A673 (cell line): ENCODE measurements at places on chromosomes 3 and 15. TPM values are rescaled to one million over a fixed set of nuclear protein-coding genes. Genes with fewer than 3 reads are reported as not detected.

GRCh38 chr3:10707400-10708215 lies 108.4 kb upstream of the SLC6A11 start:
- DNase-seq = no peak
- no peak overlapping the region for H3K27ac ChIP-seq
- no peaks in the 10 kb centered on the region for H3K36me3 ChIP-seq
- H3K4me3 ChIP-seq = no peak overlapping the region
- H3K27me3 ChIP-seq = peaks cover 62% of the 10 kb centered on the region

DNA sequence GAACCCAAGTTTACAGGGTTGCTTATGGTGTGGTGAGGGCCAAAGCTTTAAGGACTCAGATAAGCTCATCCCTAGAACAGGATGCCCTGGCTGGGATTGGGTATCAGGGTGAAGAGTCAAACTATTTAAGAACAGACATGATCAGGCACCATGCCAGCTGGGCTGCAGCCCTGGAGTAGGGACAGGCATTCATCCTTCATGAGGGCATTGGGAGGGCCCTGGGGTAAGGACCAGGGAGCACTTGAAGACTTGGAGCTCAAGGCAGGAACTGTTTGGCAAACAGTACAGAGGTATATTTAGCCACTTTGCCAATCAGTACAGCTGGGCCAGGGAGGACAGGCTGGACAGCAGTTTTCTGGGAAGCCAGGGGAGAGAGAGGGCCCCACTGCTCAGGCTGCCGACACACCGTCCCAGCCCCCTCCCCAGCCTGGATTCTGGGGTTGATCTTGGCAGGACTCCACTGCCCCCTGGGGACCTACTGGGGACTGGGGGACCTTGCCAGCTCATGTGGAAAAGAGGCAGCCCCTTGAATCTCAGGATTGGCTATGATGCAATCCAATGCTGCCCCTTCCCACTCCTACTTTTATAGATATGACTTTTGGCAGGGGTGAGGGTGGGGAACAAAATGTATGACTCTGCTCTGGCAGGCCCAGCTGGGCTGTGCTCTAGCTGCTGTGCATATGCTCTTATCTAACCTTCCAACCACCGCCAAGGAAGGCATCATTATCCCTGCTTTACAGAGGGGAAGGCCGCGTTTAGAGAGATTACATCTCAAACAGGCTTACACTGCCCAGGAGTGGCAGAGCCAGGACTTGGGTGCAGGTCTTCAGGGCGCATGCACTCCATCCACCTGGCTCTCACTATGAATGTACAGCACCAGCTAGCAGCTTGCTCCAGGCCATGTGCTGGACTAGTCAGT lies 2.3 kb downstream of the PLA2G4E start:
- H3K4me3 ChIP-seq = no peak overlapping the region
- H3K27me3 ChIP-seq = no peaks in the 10 kb centered on the region
- DNase-seq = no peak

- no peak overlapping the region for H3K4me3 ChIP-seq
- DNase-seq = no peak
- no peak overlapping the region for H3K27ac ChIP-seq
Observed at GRCh38 chr3:13300546-13301285, 119.4 kb downstream of the NUP210 start.

DNA sequence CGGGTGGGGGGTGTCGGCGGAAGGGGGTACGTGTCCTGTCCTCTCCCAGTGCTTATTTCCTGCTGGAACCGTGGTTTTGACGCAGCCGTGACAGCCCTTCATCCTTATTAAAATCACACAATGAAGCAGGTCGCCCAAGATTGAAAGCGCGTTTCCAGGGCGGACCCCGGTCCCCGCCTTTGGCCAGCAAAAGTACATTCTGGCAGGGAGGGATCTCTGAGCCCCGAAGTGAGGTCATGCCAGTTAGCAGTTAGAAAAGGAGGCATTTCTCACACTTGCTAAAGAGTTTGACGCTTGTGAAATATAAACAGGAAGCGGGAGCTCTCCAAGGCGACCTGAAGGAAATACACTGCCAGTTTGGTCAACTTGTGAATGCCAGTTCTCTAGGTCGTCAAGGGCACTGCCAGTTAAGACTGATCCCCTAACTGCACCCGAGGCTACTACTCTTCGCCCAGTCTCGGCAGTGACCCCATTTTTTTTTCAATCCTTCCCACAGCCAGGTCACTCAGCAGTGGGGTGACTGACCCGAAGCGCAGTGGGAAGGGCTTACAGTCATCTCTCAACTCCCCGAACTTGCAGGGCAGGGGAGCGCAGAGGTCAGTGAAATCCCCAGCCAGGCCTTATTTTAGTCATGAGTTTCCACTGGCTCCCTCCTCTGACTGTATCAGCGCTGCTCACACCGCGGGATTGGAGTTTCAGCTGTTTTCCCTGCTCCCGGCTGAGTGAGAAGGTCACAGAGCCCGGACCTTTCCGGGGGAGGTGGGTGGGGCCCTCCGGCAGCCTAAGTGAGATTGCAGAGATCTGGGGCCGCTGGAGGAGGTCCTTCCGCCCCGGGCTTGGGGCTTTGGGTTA lies 2.0 kb upstream of the BHLHE40 start:
- DNase-seq = no peak
- H3K4me3 ChIP-seq = peak overlapping the region; percentile 63
- H3K4me1 ChIP-seq = peaks cover 29% of the 10 kb centered on the region
- no peak overlapping the region for H3K27ac ChIP-seq
- H3K36me3 ChIP-seq = no peaks in the 10 kb centered on the region

DNA sequence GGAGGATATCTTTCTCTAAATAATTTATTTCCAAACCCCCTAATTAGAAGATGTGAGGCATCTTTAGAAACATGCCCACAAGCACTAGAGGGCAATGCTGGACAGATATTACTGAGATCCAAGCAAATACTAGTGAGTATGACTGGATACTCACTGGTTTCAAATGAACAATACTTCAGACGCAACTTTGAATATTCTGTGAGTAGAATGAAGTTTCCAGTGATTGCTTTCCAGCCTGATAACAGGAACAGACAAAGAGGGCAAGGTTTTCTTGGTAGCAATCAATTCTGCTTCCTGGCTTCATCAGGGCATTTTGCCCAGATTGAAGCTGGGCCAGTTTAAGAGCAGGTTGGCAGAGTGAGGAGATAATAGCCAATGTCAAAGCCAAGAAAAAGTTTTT lies 442.6 kb upstream of the PDZRN3 start:
- no peak overlapping the region for H3K4me3 ChIP-seq
- H3K4me1 ChIP-seq = no peaks in the 10 kb centered on the region
- no peaks in the 10 kb centered on the region for H3K36me3 ChIP-seq
- H3K27ac ChIP-seq = no peak overlapping the region
- peak; percentile 7 for DNase-seq

GRCh38 chr15:25849157-25849921 lies 13.8 kb downstream of the ATP10A start:
- H3K27ac ChIP-seq = no peak overlapping the region
- H3K4me3 ChIP-seq = no peak overlapping the region
- H3K27me3 ChIP-seq = no peaks in the 10 kb centered on the region
- no peaks in the 10 kb centered on the region for H3K4me1 ChIP-seq

DNA sequence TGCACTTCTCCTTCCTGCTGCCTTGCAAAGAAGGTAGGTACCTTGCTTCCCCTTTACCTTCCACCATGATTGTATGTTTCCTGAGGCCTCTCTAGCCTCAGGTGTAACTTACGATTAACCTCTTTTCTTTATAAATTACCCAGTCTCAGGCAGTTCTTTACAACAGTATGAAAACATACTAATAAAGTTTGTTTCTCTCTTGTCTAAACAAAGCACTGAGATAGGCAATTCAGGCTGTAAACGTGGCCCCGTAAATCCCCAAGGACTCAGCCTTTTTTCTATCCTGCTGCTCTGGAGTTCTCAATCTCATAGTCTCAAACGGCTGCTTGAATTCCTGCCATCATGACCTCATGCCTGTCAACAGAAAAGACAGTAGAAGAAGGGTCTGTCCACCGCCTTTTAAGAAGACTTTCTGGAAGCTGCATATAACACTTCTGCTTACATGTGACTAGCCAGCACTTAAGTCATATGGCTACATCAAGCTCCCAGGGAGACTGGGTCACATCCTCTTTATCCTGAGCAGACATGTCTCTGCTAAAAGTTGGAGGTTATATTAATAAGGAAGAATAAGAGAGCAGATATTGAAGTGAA lies 257.8 kb downstream of the EBLN2 start:
- H3K36me3 ChIP-seq = no peaks in the 10 kb centered on the region
- no peak overlapping the region for H3K27ac ChIP-seq
- no peaks in the 10 kb centered on the region for H3K4me1 ChIP-seq
- DNase-seq = no peak
- no peaks in the 10 kb centered on the region for H3K27me3 ChIP-seq

- no peak overlapping the region for H3K4me3 ChIP-seq
- H3K27ac ChIP-seq = no peak overlapping the region
- H3K27me3 ChIP-seq = no peaks in the 10 kb centered on the region
- no peaks in the 10 kb centered on the region for H3K4me1 ChIP-seq
Observed at GRCh38 chr15:100170291-100171210, 171.2 kb downstream of the ADAMTS17 start.

GRCh38 chr3:40167958-40168357 lies 141.5 kb upstream of the EIF1B start:
- no peak overlapping the region for H3K4me3 ChIP-seq
- no peaks in the 10 kb centered on the region for H3K36me3 ChIP-seq
- DNase-seq = no peak
- H3K27ac ChIP-seq = no peak overlapping the region
- no peaks in the 10 kb centered on the region for H3K4me1 ChIP-seq
- no peaks in the 10 kb centered on the region for H3K27me3 ChIP-seq

GRCh38 chr3:197392961-197393360 lies 94.5 kb upstream of the DLG1 start:
- H3K4me3 ChIP-seq = no peak overlapping the region
- H3K4me1 ChIP-seq = no peaks in the 10 kb centered on the region
- H3K27me3 ChIP-seq = peaks cover 28% of the 10 kb centered on the region
- no peak overlapping the region for H3K27ac ChIP-seq
- DNase-seq = no peak

GRCh38 chr15:46714950-46715349 lies 1002.4 kb upstream of the SEMA6D start:
- no peaks in the 10 kb centered on the region for H3K27me3 ChIP-seq
- H3K4me3 ChIP-seq = no peak overlapping the region
- H3K36me3 ChIP-seq = no peaks in the 10 kb centered on the region

DNA sequence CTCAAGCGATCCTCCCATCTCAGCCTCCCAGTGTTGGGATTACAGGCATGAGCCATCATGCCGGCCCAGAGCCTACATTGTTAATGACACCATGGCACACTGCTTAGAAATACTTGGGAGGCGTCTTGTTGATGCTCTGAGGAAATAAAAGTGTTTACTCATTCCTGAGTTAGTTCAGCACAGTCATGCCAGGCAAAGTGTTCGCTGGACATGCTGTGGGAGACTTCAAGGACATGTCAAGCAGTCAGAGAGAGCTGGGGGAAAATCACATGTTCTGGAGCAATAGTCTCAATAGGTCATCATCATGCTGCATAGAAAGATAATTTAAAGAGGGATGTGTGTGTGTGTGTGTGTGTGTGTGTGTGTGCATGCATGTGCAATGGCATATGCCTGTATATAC lies 37.5 kb downstream of the TTC23 start:
- DNase-seq = no peak
- H3K27me3 ChIP-seq = no peaks in the 10 kb centered on the region
- no peaks in the 10 kb centered on the region for H3K36me3 ChIP-seq
- no peak overlapping the region for H3K4me3 ChIP-seq
- H3K27ac ChIP-seq = no peak overlapping the region

GRCh38 chr3:38147421-38147820 lies 9.0 kb downstream of the MYD88 start:
- no peak overlapping the region for H3K4me3 ChIP-seq
- no peaks in the 10 kb centered on the region for H3K4me1 ChIP-seq
- no peaks in the 10 kb centered on the region for H3K36me3 ChIP-seq
- no peak for DNase-seq
- H3K27ac ChIP-seq = no peak overlapping the region

- no peak overlapping the region for H3K4me3 ChIP-seq
- H3K4me1 ChIP-seq = no peaks in the 10 kb centered on the region
Observed at GRCh38 chr15:49989498-49989897, 129.5 kb downstream of the ATP8B4 start.

- peaks cover 5% of the 10 kb centered on the region for H3K36me3 ChIP-seq
- no peaks in the 10 kb centered on the region for H3K4me1 ChIP-seq
- DNase-seq = no peak
- no peaks in the 10 kb centered on the region for H3K27me3 ChIP-seq
- H3K27ac ChIP-seq = no peak overlapping the region
Observed at GRCh38 chr15:43094416-43095030, 11.3 kb downstream of the UBR1 start.

GRCh38 chr3:23106666-23107065 lies 96.5 kb upstream of the UBE2E2 start:
- H3K27me3 ChIP-seq = no peaks in the 10 kb centered on the region
- no peak overlapping the region for H3K4me3 ChIP-seq
- no peak overlapping the region for H3K27ac ChIP-seq
- no peak for DNase-seq

GRCh38 chr3:74537164-74537563 lies 77.3 kb downstream of the CNTN3 start:
- H3K36me3 ChIP-seq = no peaks in the 10 kb centered on the region
- no peak overlapping the region for H3K27ac ChIP-seq
- H3K27me3 ChIP-seq = no peaks in the 10 kb centered on the region

- no peaks in the 10 kb centered on the region for H3K27me3 ChIP-seq
- H3K36me3 ChIP-seq = no peaks in the 10 kb centered on the region
- H3K4me3 ChIP-seq = no peak overlapping the region
- H3K27ac ChIP-seq = no peak overlapping the region
- peaks cover 5% of the 10 kb centered on the region for H3K4me1 ChIP-seq
Observed at GRCh38 chr3:65893631-65894030, 145.1 kb downstream of the MAGI1 start.

- no peak overlapping the region for H3K4me3 ChIP-seq
- no peaks in the 10 kb centered on the region for H3K27me3 ChIP-seq
- no peak overlapping the region for H3K27ac ChIP-seq
- no peak for DNase-seq
- no peaks in the 10 kb centered on the region for H3K4me1 ChIP-seq
Observed at GRCh38 chr3:48356419-48356818, 15.6 kb upstream of the FBXW12 start.

GRCh38 chr3:70811880-70812279 lies 499.4 kb upstream of the MDFIC2 start:
- no peak overlapping the region for H3K27ac ChIP-seq
- no peaks in the 10 kb centered on the region for H3K4me1 ChIP-seq
- H3K27me3 ChIP-seq = no peaks in the 10 kb centered on the region
- no peaks in the 10 kb centered on the region for H3K36me3 ChIP-seq
- H3K4me3 ChIP-seq = no peak overlapping the region

C3orf80 gene
- total RNA-seq = not detected in 2 replicates

RASGRP1 gene
- not detected in 2 replicates for total RNA-seq

SERPINI2 gene
- total RNA-seq = not detected in 2 replicates

GABRG3 gene
- total RNA-seq = not detected in 2 replicates

WDR73 gene
- 42.4 and 43.6 TPM in 2 replicates for total RNA-seq

MCCC1 gene
- total RNA-seq = 19.2 and 27.4 TPM in 2 replicates

LRRIQ4 gene
- total RNA-seq = 0.15 and 0.17 TPM in 2 replicates

PFN2 gene
- total RNA-seq = 361 and 374 TPM in 2 replicates

RAB5A gene
- 49.7 and 50.1 TPM in 2 replicates for total RNA-seq

RPL4 gene
- total RNA-seq = 2,773 and 2,830 TPM in 2 replicates

WDR53 gene
- total RNA-seq = 17.8 and 23.1 TPM in 2 replicates

SGO1 gene
- total RNA-seq = 31.4 and 31.7 TPM in 2 replicates

MUC20 gene
- total RNA-seq = 1.1 and 1.3 TPM in 2 replicates

IQCF5 gene
- total RNA-seq = not detected in 2 replicates
